ENCODE measurements at places on chromosomes 1 and 21. TPM values are rescaled to one million over a fixed set of nuclear protein-coding genes. Genes with fewer than 3 reads are reported as not detected.
A peak's percentile ranks its signal among the peaks of the same experiment; 100 is the strongest.

DNA sequence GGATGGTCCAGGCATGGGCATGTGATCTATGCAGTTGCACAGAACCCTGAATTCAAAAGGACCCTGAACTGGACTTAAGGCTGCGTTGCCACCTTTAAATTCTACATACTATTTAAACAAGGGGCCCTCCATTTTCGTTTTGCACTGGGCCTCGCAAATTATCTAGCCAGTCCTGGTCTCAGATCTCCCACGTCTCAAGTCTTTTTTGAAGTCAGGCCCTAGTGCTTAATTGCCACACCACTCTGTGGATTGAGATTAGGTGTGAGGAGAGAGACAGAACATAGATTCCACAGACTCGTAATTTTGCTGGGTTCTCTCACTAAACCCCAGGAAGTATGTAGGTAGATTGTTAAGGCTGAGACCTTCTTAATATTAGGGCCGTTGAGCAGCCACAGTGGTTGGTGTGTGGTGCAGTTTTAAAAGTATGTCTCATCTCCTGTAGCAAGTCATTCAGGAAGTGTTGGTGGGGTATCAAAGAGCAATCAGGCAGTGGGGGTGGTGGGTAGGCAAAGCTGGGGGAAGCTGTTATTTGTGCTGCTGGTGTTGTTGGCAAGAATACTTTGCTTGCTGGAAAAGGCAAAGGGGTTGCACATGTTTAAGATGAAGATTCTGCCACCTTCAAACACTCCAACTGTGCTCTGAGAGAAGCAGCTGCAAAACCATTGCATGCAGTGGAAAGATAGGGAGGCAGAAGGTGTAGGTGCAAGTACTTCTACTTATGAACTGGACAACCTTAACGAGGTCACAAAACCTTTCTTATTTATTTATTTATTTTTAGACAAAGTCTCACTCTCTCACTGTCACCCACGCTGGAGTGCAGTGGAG lies 11.2 kb downstream of the CD84 start:
- H3K4me1 ChIP-seq, result peaks cover 39% of the 10 kb centered on the region
- H3K27ac ChIP-seq, result peak overlapping the region; percentile 55
- no peak overlapping the region for H3K4me3 ChIP-seq
- H3K27me3 ChIP-seq, result no peaks in the 10 kb centered on the region
- peaks cover 10% of the 10 kb centered on the region for H3K36me3 ChIP-seq
- DNase-seq, result no peak

DNA sequence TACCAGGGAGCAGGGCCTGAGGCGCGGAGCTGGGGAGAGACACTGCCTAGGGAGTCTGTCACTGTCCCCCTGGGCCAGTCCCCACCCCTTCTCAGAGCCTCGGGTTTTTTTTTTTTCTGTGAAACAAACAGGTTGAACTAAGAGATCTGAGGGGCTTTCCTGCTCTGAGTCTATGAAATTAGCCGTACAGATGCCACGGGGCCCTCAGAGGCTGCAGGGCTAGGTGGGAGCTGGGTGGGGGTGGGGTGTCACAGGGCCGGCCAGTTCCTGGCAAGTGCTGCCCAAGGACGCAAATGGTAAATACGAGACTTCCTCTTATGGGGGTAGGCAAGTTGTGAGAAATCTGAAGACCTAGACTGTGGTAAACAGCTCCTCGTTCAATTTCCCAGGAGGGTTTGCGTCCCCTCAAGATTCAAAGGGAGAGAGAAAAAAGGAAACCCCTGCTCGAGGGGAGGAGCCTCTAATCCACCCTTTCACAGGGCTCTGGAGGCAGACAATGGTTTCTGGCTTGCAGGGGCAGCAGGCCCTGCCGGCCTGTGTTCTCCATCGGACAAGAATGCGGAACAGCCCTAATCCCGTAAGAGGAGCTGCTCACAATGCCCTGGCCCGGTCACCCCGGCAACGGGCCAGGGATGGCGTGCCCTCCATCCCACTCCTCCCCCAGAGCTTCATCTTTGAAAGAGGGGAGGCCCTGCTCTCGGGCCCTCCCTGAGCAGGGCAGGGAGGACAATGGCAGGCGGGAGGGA lies 7.8 kb downstream of the NUAK2 start:
- H3K27ac ChIP-seq, result no peak overlapping the region
- peak overlapping the region; percentile 2 for H3K4me3 ChIP-seq
- H3K4me1 ChIP-seq, result peaks cover 23% of the 10 kb centered on the region
- DNase-seq, result peak; percentile 67

- DNase-seq, result no peak
- peaks cover 8% of the 10 kb centered on the region for H3K4me1 ChIP-seq
- no peak overlapping the region for H3K4me3 ChIP-seq
These were observed 15.9 kb upstream of the POGZ start for GRCh38 chr1:151475175-151475574.

- H3K36me3 ChIP-seq, result no peaks in the 10 kb centered on the region
- no peaks in the 10 kb centered on the region for H3K4me1 ChIP-seq
- no peak for DNase-seq
- H3K27ac ChIP-seq, result no peak overlapping the region
These were observed 81.9 kb upstream of the GALNT2 start for GRCh38 chr1:229984992-229985612.

GRCh38 chr1:36014722-36015220 lies 69.1 kb upstream of the TEKT2 start:
- no peak for DNase-seq
- no peak overlapping the region for H3K27ac ChIP-seq
- peaks cover 37% of the 10 kb centered on the region for H3K36me3 ChIP-seq
- H3K4me1 ChIP-seq, result no peaks in the 10 kb centered on the region
- H3K27me3 ChIP-seq, result no peaks in the 10 kb centered on the region

GRCh38 chr1:41467673-41468072 lies 16.8 kb downstream of the EDN2 start:
- H3K36me3 ChIP-seq, result no peaks in the 10 kb centered on the region
- no peak overlapping the region for H3K4me3 ChIP-seq
- no peak for DNase-seq
- peaks cover 17% of the 10 kb centered on the region for H3K4me1 ChIP-seq
- no peak overlapping the region for H3K27ac ChIP-seq

- H3K4me3 ChIP-seq, result no peak overlapping the region
- no peak overlapping the region for H3K27ac ChIP-seq
- H3K4me1 ChIP-seq, result no peaks in the 10 kb centered on the region
- H3K27me3 ChIP-seq, result no peaks in the 10 kb centered on the region
These were observed 905.7 kb downstream of the LTN1 start for GRCh38 chr21:28086861-28087581.

- no peak for DNase-seq
- no peak overlapping the region for H3K4me3 ChIP-seq
- H3K27me3 ChIP-seq, result no peaks in the 10 kb centered on the region
These were observed 113.4 kb downstream of the DISP1 start for GRCh38 chr1:222928212-222928611.

- no peaks in the 10 kb centered on the region for H3K36me3 ChIP-seq
- no peaks in the 10 kb centered on the region for H3K4me1 ChIP-seq
- H3K27me3 ChIP-seq, result no peaks in the 10 kb centered on the region
- no peak overlapping the region for H3K27ac ChIP-seq
- no peak for DNase-seq
- H3K4me3 ChIP-seq, result no peak overlapping the region
These were observed 189.6 kb upstream of the ZRANB2 start for GRCh38 chr1:71270394-71270915.

DNA sequence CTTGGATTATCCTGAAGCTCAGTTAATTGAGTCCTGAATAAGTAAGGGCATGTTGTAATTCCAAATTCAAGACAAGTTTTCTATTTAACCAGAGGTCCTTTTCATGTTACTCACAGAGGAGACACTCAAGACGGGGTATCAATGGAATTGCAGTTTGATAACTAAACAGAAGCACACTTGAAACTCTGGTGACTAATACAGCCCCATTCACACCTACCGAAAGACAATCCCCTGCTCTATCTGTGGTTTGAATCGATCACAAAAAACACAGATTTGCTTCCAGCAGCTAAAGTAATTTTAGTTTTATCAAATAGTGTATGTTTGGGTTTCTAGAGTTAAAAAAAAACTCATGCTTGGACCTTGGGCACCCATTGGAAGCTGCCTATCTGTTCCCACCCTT lies 60.4 kb downstream of the TEX35 start:
- no peaks in the 10 kb centered on the region for H3K27me3 ChIP-seq
- no peak overlapping the region for H3K4me3 ChIP-seq

GRCh38 chr1:6861075-6861724 lies 75.9 kb downstream of the CAMTA1 start:
- H3K36me3 ChIP-seq, result no peaks in the 10 kb centered on the region
- H3K27me3 ChIP-seq, result no peaks in the 10 kb centered on the region

DNA sequence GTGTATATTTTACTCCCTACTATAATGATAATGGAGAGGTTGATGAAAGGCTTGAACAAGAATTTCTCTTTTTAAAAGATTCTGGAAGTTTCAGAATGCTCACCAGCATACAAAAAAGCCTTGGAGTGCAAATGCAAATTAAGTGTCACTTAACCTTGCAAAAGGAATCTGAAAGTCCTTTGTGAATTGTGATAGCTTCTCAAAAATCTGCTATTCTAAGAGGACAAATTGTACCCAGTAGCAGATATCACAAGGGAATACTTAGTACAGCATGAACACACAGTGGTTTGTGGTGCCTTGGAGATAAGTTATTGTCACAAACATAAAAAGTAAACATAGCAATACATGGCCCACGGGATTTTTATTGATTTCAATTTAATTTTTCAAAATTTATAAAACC lies 1208.3 kb upstream of the B3GALT2 start:
- no peak overlapping the region for H3K4me3 ChIP-seq
- H3K4me1 ChIP-seq, result no peaks in the 10 kb centered on the region
- no peak overlapping the region for H3K27ac ChIP-seq
- H3K36me3 ChIP-seq, result no peaks in the 10 kb centered on the region
- no peaks in the 10 kb centered on the region for H3K27me3 ChIP-seq

DNA sequence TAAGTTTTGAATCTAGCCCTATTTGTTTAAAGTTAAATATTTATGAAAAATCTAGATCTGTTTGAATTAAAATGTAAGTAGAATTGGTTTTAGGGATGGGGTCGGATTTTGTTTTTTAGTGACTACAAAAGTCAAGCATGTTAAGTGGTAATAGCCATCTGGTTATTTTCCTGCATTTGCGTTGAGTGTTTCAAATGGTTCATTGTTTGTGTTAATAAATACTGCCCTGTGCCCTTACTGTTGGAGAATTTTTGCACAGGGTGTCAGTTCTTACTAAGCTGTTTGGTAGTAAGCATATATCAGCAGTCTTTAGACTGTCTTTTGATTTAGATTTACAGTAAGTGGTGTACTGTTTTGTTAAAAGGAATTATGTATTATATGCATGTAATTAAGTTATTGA lies 46.1 kb upstream of the TARS2 start:
- no peak overlapping the region for H3K4me3 ChIP-seq
- peaks cover 11% of the 10 kb centered on the region for H3K36me3 ChIP-seq
- no peaks in the 10 kb centered on the region for H3K27me3 ChIP-seq
- H3K27ac ChIP-seq, result no peak overlapping the region

DNA sequence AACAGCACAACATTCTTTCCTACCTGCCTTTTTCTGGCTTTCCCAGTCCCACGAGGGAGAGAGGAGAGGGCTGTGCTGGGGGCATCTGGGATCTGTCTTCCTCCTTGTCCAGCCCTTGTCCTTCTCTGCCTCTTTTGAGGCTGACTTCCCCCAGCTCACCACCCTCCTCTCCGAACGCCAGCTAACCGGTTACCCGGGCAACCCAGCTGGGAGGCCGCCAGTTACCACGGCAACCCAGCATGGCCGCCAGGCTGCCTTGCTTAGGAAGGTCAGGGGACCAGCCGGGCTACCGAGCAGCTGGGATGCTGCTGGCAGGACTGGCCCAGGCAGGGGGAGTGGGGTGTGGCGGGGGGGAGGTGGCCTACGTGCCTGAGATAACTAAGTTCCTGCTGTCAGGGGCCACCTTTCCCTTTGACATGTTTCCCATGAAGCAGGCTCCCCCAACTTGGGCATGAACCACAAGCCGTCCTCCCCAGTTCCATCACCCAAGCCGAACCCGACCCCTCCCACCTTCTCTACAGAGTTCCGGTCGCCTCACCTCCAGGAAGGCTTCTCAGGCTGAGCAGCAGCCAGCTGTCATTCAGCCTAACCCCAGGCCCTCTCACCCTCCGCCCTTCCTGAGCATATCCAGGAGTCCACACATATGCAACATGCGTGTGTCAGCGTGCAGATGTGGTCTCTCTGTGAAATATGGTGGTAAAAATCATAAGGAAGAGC lies 8.7 kb downstream of the PLEKHA6 start:
- no peaks in the 10 kb centered on the region for H3K4me1 ChIP-seq
- H3K27me3 ChIP-seq, result no peaks in the 10 kb centered on the region
- H3K4me3 ChIP-seq, result no peak overlapping the region

DNA sequence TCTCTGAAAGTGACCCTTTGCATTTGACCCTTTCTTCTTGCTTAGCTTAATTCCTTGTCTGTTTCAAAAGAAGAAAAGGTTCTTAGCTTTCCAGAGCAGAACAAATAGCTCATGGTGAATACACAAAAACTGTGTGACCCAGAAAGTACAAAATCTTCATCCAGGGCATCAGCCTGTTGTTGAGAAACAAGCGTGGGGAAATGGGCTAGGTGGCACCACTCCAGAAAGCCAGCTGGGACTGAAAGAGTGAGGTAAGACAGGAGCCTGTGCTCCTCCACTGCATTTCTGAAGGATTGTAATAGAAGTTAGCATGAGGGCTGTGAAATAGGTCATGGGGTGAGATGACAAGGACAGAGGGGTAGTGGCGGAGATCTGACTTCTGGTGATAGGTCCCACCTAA lies 45.8 kb downstream of the CYP2J2 start:
- no peaks in the 10 kb centered on the region for H3K4me1 ChIP-seq
- DNase-seq, result no peak
- H3K4me3 ChIP-seq, result no peak overlapping the region

DNA sequence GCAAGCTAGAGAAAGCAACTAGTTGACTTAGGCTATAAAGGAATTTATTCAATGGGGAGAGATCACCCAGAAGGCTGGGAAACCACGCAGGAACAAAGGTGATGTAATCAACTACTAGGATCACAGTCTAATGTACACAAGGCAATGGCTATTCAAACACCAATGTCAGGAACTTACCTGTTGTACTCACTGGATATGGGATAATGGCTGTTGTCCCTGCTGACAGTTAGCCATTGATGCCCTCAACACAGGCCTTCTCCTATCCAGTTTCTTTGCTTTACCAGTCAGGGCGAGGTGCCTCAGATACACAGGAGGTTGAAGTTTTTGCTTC lies 32.3 kb downstream of the C21orf91 start:
- peaks cover 63% of the 10 kb centered on the region for H3K4me1 ChIP-seq
- peaks cover 41% of the 10 kb centered on the region for H3K36me3 ChIP-seq
- H3K4me3 ChIP-seq, result no peak overlapping the region
- no peak for DNase-seq
- H3K27ac ChIP-seq, result no peak overlapping the region

The HTR6 gene
- not detected for total RNA-seq

The ALX3 gene
- total RNA-seq, result not detected

The LORICRIN gene
- total RNA-seq, result not detected

The TP73 gene
- 0.52 TPM for total RNA-seq

The THEMIS2 gene
- 9.2 TPM for total RNA-seq
